CD4-positive, CD25-positive, alpha-beta regulatory T cell (primary cell): ENCODE measurements at places on chromosomes 4 and X. TPM values are rescaled to one million over a fixed set of nuclear protein-coding genes. Genes with fewer than 3 reads are reported as not detected.

DNA sequence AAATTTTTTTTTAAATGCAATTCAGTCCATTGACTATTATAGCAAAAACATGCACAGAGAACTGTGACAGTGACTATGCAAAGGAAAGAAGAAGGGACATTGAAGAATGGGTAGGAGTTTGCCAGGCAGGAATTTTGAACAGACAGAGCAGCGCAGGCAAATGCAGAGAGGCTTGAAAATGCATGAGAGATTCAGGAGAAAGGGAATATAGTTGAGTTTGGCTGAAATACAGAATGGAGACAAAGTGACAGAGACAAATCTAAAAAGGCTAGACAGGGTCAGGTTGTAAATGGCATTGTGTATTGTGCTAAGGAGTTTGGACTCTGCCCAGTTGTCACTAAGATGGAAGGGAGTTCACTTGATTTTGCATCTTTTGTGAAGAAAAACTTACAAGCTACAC is 42.4 kb upstream of the IL21 start:
- no peaks in the 10 kb centered on the region for H3K36me3 ChIP-seq
- H3K27ac ChIP-seq = no peak overlapping the region
- peaks cover 2% of the 10 kb centered on the region for H3K27me3 ChIP-seq
- no peaks in the 10 kb centered on the region for H3K4me1 ChIP-seq
- no peak for DNase-seq

DNA sequence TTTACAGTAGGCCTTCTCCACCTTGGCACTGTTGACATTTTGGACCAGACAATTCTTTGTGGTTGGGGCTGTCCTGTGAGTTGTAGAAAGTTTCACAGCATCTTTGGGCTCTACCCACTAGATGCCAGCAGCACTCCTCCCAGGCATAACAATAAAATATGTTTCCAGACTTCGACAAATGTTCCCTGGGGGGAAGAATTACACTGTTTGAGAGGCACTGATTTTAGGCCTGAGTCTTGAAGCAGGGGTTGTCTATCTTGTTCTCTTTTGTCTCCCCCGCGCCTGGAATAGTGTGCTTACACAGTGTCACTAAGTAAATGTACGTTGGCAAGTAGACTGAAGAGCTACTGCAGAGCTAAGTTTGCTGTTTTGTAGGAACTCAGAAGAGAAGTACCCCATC is 254.4 kb upstream of the BOD1L1 start:
- H3K4me1 ChIP-seq = no peaks in the 10 kb centered on the region
- no peak for DNase-seq
- H3K27ac ChIP-seq = no peak overlapping the region
- H3K4me3 ChIP-seq = no peak overlapping the region
- no peaks in the 10 kb centered on the region for H3K27me3 ChIP-seq

- H3K27me3 ChIP-seq = no peaks in the 10 kb centered on the region
- no peak overlapping the region for H3K4me3 ChIP-seq
- H3K36me3 ChIP-seq = no peaks in the 10 kb centered on the region
- H3K27ac ChIP-seq = no peak overlapping the region
These were observed 112.5 kb downstream of the CFAP299 start for GRCh38 chr4:80448056-80448455.

- DNase-seq = no peak
- H3K4me1 ChIP-seq = no peaks in the 10 kb centered on the region
- H3K36me3 ChIP-seq = no peaks in the 10 kb centered on the region
- H3K27ac ChIP-seq = no peak overlapping the region
These were observed 79.7 kb downstream of the ADRA2C start for GRCh38 chr4:3845744-3846429.

DNA sequence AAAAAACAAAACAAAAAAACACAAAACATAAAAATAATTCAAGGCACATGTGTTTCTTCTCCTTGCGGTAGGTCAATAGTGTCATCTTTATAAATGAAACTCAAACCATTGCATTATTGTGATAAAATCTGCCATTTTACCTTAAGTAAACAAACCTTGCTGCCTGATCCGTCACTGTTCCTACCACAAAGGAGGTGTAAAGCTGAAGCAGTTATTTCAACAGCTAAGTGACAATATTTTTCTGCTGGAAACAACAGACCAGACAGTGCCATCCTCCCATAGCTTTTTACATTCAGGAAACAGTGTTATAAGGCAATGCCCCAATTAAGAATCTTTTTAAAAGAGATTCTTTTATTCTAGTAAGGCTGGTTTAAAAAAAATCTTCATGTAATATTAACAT is 242.7 kb downstream of the PPP1R2C start:
- no peak overlapping the region for H3K27ac ChIP-seq
- no peaks in the 10 kb centered on the region for H3K36me3 ChIP-seq
- H3K27me3 ChIP-seq = no peaks in the 10 kb centered on the region
- H3K4me1 ChIP-seq = peaks cover 18% of the 10 kb centered on the region
- H3K4me3 ChIP-seq = no peak overlapping the region

GRCh38 chrX:122422547-122422946 is 761.5 kb upstream of the GRIA3 start:
- H3K36me3 ChIP-seq = no peaks in the 10 kb centered on the region
- H3K27ac ChIP-seq = no peak overlapping the region
- no peak overlapping the region for H3K4me3 ChIP-seq
- no peak for DNase-seq
- H3K27me3 ChIP-seq = no peaks in the 10 kb centered on the region

- no peaks in the 10 kb centered on the region for H3K27me3 ChIP-seq
- H3K36me3 ChIP-seq = no peaks in the 10 kb centered on the region
- no peak overlapping the region for H3K27ac ChIP-seq
- H3K4me1 ChIP-seq = no peaks in the 10 kb centered on the region
- DNase-seq = no peak
These were observed 53.1 kb downstream of the ABLIM2 start for GRCh38 chr4:8105306-8106100.

- no peaks in the 10 kb centered on the region for H3K27me3 ChIP-seq
- no peak overlapping the region for H3K27ac ChIP-seq
- H3K4me3 ChIP-seq = no peak overlapping the region
- H3K4me1 ChIP-seq = no peaks in the 10 kb centered on the region
- no peaks in the 10 kb centered on the region for H3K36me3 ChIP-seq
These were observed 72.0 kb downstream of the EVC start for GRCh38 chr4:5782829-5783476.

- H3K4me1 ChIP-seq = peaks cover 6% of the 10 kb centered on the region
- DNase-seq = no peak
- no peak overlapping the region for H3K27ac ChIP-seq
- no peak overlapping the region for H3K4me3 ChIP-seq
These were observed 5.8 kb upstream of the TMEM271 start for GRCh38 chr4:581753-582361.

GRCh38 chr4:1834047-1834775 is 21.7 kb downstream of the LETM1 start:
- H3K4me3 ChIP-seq = no peak overlapping the region
- no peaks in the 10 kb centered on the region for H3K27me3 ChIP-seq
- peaks cover 77% of the 10 kb centered on the region for H3K36me3 ChIP-seq
- DNase-seq = no peak
- no peak overlapping the region for H3K27ac ChIP-seq
- H3K4me1 ChIP-seq = no peaks in the 10 kb centered on the region

DNA sequence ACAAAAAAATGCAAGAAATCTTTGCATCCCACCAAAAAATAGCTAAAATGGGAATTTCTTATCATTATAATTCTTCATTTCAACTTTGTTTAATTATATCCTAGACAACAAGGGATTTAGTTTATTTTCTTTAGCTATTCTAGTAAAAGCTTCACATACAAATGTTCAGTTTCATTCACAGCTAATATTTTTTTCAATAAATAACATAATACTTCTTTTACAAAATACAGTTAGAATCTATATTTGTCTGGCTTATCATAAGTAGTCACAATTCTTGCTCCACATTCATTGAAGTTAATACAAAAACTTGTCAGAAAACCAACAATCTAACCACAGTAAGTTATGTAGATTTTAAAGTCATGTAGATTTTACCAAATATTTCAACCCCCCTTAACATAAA is 414.4 kb downstream of the FAT4 start:
- H3K27ac ChIP-seq = no peak overlapping the region
- H3K4me3 ChIP-seq = no peak overlapping the region
- no peaks in the 10 kb centered on the region for H3K4me1 ChIP-seq
- no peak for DNase-seq

DNA sequence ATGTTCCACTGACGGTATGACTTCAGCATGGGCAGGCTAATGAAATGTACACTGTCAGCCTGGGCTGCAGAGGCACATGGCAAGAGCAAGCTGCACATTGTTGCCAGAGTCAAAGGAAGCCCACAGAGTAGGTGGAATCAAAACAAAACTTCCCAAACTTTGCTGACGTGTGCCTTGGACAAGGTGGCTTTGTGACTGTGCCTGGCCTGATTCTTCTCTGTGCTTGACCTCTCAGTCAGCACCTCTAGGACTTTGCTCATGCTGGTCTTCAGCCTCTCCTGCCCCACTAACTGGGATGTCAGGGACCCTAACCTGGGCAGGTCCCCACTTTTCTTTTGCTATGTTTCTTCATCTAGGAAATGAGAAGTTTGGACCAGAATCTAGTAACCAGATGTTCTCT is 40.5 kb upstream of the KIAA1210 start:
- H3K27me3 ChIP-seq = no peaks in the 10 kb centered on the region
- H3K4me3 ChIP-seq = no peak overlapping the region
- H3K4me1 ChIP-seq = no peaks in the 10 kb centered on the region
- H3K36me3 ChIP-seq = no peaks in the 10 kb centered on the region
- DNase-seq = no peak
- H3K27ac ChIP-seq = no peak overlapping the region

DNA sequence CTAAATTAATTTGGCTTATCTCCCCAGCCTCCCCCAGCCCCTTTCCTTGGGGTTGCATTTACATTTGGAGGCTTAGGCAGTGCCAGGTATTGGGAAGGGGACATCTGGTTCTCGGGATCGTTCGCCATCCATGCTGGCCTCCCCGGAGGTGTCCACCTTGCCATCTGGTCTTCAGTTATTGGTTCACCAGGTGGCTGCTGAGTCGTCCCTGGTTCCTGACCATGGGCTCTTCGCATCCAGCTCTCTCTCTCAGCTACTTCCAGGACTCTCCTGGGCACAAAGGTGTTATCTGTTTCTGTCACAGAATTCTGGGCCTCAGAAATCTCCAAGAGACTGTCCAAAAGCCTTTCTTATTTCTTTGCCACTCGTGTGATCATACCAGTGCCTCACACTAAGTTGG is 75.4 kb upstream of the SCOC start:
- H3K4me3 ChIP-seq = no peak overlapping the region
- H3K27ac ChIP-seq = no peak overlapping the region
- H3K36me3 ChIP-seq = no peaks in the 10 kb centered on the region
- H3K4me1 ChIP-seq = no peaks in the 10 kb centered on the region
- no peak for DNase-seq

- peaks cover 36% of the 10 kb centered on the region for H3K4me1 ChIP-seq
- no peak overlapping the region for H3K27ac ChIP-seq
- H3K36me3 ChIP-seq = peaks cover 50% of the 10 kb centered on the region
- H3K27me3 ChIP-seq = no peaks in the 10 kb centered on the region
- DNase-seq = no peak
- no peak overlapping the region for H3K4me3 ChIP-seq
These were observed 23.1 kb downstream of the CD40LG start for GRCh38 chrX:136671006-136671610.

GRCh38 chr4:174928174-174928573 is 10.0 kb downstream of the ADAM29 start:
- no peak overlapping the region for H3K27ac ChIP-seq
- no peak overlapping the region for H3K4me3 ChIP-seq
- H3K4me1 ChIP-seq = no peaks in the 10 kb centered on the region
- H3K36me3 ChIP-seq = no peaks in the 10 kb centered on the region
- DNase-seq = no peak

The AADAT gene
- polyA plus RNA-seq = not detected

The TCP11X2 gene
- polyA plus RNA-seq = not detected

The CENPVL2 gene
- polyA plus RNA-seq = not detected

The ADAM29 gene
- not detected for polyA plus RNA-seq

The CSAG1 gene
- not detected for polyA plus RNA-seq

The ZAR1 gene
- polyA plus RNA-seq = not detected

The DRP2 gene
- polyA plus RNA-seq = not detected

The ZFP92 gene
- polyA plus RNA-seq = 0.14 TPM

The STOX2 gene
- polyA plus RNA-seq = not detected
